Type B pancreatic cell (in vitro differentiated cells): ENCODE measurements at places on chromosomes 12 and 14. TPM values are rescaled to one million over a fixed set of nuclear protein-coding genes. Genes with fewer than 3 reads are reported as not detected.

GOLGA3 gene
- 62.0 and 81.5 TPM in 2 replicates for total RNA-seq

DNA sequence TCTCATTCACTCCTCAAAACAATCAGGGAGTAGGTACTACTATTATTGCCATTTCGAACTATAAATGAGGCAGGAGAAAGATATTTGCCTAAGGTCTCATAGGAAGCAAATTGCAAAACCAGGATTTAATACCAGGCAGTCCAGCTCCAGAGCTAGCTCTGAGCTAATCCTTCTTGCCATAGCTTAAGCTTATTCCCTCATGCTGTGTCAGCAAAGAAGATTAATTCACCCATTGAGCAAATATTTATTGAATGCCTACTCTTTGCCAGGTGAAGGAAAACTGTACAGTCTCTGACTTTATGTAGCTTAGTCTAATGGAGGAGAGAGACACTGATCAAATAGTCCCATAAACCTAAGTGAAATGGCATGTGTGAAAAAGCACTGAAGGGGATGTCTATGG lies 19.5 kb downstream of the KCNA5 start:
- H3K27ac ChIP-seq, result no peak overlapping the region
- H3K4me3 ChIP-seq, result no peak overlapping the region
- H3K4me1 ChIP-seq, result peaks cover 4% of the 10 kb centered on the region

- H3K4me3 ChIP-seq, result no peak overlapping the region
- DNase-seq, result no peak
- no peaks in the 10 kb centered on the region for H3K27me3 ChIP-seq
- peaks cover 10% of the 10 kb centered on the region for H3K36me3 ChIP-seq
Measured at GRCh38 chr12:124814741-124815613, 48.7 kb downstream of the SCARB1 start.

DNA sequence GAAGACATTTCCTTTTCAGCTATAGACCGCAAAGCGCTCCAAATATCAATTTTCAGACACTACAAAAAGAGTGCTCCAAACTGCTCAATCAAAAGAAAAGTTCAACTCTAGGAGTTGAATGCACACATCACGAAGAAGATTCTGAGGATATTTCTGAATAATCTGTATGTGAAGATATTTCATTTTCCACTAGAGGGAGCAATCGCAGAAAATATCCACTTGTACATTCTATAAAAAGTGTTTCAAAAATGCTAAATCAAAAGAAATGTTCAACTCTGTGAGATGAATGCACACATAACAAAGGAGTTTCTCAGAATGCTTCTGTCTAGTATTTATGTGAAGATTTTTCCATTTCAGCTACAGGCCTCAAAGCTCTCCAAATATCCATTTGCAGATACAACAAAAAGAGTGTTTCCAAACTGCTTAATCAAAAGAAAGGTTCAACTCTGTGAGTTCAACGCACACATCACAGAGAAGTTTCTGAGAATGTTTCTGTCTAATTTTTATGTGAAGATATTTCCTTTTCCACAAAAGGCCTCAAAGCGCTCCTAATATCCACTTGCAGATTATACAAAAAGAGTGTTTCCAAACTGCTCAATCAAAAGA lies 643.8 kb upstream of the ALG10B start:
- no peaks in the 10 kb centered on the region for H3K4me1 ChIP-seq
- H3K4me3 ChIP-seq, result no peak overlapping the region
- no peaks in the 10 kb centered on the region for H3K27me3 ChIP-seq

DNA sequence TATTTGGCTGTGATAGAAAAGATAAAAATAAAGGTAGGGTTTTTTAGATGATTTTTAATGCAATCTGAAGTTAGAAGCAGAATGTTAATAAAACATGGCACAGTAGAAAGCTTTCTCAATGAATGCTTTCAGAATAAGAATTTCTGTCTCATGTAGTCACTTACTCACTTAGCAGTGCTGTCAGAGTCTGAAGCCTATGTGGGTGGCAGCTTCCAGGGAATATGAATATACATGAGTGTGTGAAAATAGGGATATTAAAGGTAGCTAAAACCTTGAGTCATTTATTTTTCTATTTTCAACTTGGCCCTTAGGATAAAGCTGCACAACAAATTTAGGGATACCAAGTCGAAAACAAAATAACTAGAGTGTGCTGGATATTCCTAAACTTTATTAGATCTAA lies 427.9 kb downstream of the AEBP2 start:
- H3K36me3 ChIP-seq, result no peaks in the 10 kb centered on the region
- no peak overlapping the region for H3K4me3 ChIP-seq
- no peak overlapping the region for H3K27ac ChIP-seq

- peaks cover 41% of the 10 kb centered on the region for H3K36me3 ChIP-seq
- DNase-seq, result no peak
- H3K27me3 ChIP-seq, result no peaks in the 10 kb centered on the region
- H3K4me3 ChIP-seq, result no peak overlapping the region
Measured at GRCh38 chr12:45353944-45354343, 138.0 kb downstream of the ANO6 start.

GRCh38 chr12:12432364-12432763 lies 75.5 kb downstream of the BORCS5 start:
- DNase-seq, result no peak
- peaks cover 11% of the 10 kb centered on the region for H3K36me3 ChIP-seq
- no peak overlapping the region for H3K4me3 ChIP-seq

- H3K4me3 ChIP-seq, result no peak overlapping the region
- H3K36me3 ChIP-seq, result no peaks in the 10 kb centered on the region
- H3K27me3 ChIP-seq, result peaks cover 3% of the 10 kb centered on the region
Measured at GRCh38 chr12:72872996-72873395, 600.8 kb downstream of the TRHDE start.
